ENCODE measurements at places on chromosomes 4 and X. TPM values are rescaled to one million over a fixed set of nuclear protein-coding genes. Genes with fewer than 3 reads are reported as not detected.

DNA sequence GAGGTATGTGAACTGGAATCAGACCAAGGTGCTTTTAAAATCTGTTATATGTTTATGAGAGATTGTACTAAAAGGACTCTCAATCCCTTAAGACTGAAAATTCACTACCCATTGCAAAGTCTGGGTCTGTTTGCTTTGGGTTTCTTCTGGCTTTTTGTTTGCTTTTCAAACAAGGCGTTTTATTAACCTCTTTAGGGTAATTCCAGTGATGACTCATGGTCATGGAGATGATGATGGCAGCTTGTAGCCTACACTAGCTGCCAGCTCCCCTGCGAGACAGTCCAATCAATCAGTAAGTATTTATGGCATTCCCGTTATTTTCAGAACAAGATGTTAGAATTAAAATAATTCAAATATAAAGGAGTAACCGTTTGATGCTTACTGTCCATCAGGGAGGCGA, 643.8 kb upstream of the FTHL17 start:
- DNase-seq: no peak

GRCh38 chr4:177369372-177369771, 59.7 kb downstream of the NEIL3 start:
- no peak for DNase-seq

DNA sequence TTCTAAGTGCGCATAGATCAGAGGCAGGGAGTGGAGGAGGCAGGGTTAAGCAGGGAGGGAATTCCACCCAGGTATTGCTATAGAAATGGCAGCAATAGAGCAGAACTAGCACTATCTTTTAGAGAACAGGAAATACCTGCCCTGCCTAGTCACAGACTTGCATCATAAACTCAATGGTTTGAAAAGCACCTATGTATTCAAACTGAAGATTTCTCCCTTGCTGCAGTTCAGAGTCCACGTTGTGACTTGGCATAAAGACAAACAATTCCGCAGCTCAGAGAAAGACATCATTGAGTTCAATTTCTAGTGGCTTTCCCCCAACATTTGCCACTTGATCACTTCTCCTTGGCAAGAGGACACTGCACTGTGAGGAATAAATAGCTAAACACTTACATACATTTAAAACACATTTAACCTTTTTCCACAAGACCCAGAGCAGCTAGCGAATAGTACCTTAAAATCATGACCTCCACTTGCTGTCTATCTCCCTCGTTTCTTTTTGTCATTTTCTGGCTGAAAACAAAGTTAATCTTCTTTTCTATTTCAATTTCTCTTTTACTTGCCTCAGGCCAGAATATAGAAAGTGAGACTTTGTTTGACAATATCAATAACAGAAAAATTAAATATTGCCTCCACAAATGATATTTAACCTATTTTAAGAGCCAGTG, 42.4 kb downstream of the SLC7A11 start:
- no peak for DNase-seq

DNA sequence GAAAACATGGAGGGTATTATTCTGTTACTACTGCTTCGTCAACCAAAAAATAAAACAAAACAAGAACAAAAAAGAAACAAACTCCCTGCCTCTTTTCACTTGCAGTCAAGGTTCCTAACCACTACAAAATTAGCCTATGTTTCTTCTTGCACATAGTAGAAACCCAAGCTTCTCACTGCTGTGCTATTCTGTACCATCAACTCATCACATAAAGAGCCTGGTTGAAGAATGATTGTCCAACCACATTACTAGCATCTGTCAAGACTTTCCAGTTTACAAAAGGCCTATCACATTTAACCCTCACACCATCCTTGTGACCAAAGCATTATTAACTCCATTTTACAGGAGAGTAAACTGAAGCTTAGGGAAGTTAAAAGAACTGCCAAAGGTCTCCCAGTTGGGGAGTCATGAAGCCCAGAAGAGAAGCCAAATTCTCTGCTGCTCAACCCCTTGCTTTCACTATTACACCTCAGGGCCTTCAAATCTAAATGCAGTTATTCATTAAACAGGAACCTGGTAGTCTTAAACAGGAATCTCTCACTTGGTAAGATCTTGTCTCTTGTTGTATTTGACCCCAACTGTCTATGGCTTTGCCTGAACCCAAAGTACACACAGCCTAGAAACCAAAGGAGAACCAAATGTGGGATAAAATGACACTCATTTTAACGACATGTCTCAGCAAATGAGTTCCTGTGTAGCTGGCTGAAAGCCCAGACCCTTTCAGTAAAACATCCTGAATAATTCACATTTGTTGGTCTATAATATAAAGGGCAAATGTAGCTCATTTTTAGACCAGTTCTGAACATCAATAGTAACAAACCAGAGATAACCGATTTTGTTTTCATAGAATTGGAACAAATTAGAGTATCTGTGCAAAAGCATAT, 8.6 kb downstream of the F9 start:
- DNase-seq: no peak

The TRAM1L1 gene
- not detected for total RNA-seq

The EVC gene
- 1.7 TPM for total RNA-seq

The DMP1 gene
- total RNA-seq: not detected
